Hematopoietic multipotent progenitor cell treated with erythropoietin and hydrocortisone succinate and interleukin-3 and kit ligand, for 4 days (in vitro differentiated cells): ENCODE measurements at places on chromosomes 11 and 22.

DNA sequence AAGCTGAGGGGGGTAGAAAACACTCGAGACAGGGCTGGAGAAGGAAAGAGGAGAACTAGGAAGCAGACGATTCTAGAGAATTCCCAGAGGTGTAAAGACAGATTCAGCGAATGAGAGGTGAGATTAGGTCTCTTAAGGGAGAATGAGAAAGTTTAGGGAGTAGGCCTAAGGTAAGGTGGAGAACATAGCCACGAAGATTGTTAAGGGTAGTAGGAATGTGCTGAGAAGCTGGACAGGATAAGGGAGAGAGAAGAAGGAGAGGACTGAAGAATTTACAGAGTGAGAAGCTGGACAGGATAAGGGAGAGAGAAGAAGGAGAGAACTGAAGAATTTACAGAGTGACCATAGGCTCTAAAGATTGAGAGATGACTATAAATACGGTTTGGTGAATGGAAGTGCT lies 908 bp downstream of the PPME1 start:
- no peak for DNase-seq

DNA sequence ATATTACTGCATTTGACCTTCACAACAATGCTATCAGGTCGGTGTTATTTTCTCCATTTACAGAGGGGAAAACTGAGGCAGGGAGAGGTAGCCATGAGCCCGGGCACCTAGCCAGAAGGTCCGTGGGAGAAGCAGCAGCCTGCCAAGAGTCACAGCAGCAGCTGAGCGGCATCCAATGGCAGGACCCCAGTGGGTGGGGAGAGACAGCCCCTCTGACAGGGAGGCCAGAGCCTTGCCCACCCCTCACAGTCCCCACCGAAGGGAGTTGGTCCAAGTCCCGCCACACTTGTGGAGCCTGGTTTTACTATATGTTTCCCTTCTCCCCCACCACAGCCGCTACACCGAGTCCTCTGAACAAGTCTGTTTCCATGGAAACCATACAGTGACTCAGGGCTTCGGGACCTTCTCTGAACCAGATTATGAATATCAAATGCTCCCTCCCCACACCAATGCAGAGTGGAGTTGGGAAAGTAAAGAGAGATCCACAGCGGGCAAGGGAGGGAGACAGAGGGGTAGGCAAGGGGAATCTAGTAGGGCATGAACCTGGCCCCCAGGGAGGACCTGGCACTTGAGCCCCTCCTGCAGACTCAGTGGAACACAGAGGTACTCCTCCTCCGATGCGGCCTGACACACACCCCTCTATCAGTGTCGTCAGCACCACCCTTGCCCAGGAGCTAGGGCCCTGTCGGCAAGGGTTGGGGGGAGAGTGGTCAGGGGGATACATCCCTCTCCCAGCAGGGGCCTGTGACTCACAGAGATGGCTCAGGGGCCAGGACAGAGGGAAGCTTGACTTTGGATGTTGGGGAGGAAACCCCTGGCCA lies 2.5 kb downstream of the CHST1 start:
- DNase-seq, result peak; percentile 84

DNA sequence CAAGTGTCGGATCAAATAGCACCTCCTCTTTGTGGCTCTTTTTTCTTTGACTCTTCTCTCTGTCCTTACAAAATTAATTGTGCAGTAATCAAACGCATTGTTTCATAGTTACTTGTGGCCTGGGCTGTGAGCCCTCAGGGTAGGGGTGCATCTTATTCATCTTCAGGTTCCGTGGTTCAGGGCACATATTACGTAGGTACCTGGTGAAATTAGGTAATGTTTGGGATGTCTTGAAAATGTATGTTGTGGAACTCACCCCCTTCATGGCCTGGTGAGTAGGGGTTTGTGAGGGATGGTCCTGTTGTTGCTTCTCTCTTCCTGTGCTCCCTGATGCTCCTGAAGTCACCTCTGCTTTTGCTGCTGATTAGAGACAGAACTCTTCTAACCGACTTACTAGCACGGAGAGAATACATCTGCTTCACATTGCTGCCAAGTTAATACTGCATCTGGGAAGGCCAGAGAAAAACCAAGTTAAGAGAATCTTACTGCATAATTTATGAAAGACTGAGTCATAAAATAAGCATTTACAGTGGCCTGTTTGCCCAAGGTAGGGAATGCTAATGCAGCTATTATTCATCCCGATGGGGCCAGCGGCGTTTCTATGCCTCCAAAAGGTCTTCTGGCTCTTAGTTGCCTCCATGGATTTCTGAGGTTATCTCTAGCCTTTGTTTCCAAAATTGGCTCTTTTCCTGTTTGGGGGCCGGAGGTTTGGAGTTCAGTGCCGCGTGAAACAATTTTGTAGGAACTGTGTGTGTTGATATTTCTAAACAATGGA lies 66.9 kb downstream of the TBC1D22A start:
- DNase-seq, result no peak

DNA sequence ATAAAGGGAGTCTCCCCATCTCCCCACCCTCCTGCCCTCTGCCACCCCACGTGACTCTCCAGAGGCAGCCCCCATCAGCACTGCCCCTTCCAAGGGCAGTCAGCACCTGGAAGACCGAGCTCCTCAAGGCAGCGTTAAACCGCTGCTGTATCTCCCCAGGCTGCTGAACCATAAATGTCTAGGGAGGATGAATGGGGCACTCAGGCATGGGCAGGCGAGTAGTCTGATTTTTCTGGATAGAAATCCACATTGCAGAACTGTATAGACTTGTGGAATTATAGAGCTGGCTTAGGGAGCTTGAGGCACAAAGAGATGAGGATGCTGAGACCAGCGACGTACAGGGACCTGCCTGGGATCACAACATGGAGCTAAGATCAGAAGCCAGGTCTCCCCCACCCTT lies 199.6 kb downstream of the CEP164 start:
- no peak for DNase-seq

- peak; percentile 27 for DNase-seq
These were observed 1.4 kb downstream of the HTR3B start for GRCh38 chr11:113906038-113906437.

DNA sequence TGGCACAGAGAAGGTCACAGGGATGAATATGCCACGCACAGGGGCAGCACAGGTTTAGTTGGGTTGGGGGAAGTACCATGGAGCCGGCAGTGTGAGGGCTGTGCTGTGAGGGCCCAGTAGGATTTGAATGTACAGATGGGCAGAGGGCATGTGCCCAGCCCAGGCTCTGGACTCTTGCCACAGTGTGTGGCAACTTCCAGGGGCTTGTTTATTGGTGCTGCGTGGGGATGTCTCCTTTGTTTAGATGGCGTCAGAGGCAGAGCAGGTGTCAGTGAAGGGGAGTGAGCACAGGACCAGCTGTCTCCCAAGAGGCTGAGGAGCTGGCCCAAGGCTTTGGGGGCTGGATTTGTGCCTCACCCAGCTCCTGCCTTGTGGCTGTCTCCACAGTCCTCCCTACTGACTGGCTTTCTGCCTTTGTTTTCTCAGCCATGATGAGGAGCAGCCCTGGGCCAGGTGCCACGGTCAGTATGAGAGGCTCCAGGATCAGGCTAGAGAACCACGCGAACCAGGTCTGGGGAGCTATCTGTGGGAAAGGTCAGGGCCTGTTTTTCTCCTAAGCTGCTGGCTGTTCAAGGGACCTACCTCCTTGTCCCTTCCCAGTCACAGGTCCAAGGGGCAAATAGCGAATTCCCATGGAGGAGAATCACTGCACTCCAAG lies 21.9 kb downstream of the SUN2 start:
- DNase-seq, result no peak

DNA sequence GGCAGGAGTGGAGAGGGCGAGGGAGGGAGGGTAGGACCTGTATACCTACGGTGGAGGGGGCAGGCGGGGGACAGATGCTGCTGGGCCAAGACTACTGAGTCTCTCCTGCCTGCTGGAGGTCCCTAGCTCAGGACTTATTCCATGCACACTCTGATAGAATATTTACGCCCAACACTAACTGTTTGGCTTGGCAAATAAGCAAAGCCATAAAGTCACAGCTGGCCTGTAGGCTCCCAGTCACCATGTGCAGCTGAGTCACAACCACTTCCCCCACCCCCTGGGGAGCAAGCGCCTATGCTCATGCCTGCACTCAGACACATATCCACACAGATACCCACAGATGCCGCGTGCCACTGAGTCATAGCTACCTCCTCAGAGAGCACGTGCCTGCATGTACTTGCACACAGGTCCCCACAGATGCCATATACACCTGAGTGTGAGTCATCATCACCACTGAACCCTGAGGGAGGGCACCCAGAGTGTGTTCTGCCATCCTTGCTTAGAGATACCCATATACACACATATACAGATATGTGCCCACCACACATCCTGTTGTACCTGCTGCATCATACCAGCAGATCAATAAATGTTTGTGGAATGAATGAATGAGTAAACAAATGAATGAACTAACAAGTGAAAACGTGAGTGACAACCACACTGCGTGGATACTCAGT lies 95.8 kb downstream of the SWAP70 start:
- DNase-seq, result peak; percentile 85

GRCh38 chr11:65579291-65579690 lies 3.4 kb downstream of the EHBP1L1 start:
- DNase-seq, result peak; percentile 38

DNA sequence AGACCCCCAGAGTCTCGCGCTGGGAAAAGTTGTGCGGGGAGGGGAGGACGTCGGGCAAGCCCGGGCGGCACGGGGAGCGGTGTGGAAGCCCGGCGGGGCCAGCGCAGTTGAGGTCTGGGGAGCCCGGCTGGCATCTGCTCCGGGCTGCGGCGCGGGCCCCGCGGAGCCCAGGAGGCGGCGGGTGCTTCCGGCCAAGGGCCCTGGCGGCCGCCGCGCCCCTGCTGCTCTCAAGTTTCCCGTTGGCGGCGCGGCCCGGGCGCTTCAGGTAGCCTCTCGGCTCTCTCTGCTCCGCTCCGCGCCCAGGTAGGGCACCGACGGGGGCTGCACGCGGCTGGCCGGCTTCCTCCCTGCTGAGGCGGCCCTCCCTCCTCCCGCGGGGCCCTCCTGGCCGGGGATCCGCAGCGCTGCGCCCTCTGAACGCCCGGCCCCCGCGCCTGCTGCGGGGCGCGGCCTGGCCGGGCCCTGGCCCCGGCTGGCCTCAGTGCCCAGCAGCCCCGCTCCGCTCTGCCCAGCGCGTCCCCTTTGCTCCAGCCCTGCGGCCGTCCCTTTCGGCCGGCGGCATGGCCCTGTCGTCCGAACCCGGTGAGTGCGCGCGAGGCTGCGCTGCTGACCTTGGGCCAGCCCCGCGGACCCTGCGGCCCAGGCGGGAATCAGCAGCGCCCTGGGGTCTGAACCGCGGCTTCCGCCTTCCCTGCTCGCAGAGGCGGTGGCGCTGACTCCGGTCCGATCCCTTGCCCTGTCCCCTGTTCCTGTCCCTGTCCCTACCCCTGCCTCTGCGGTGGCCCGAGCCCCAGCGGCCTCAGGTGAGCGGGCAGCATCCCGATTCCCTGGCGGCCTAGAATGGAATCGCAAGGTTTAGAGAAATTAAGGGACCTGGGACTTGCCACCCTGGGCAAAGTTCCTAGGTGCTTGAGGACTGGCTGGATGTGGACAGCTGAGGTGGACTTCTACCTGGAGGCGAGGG lies 4.3 kb upstream of the AMPD3 start:
- DNase-seq, result peak; percentile 60

GRCh38 chr11:30760345-30760744 lies 174.2 kb upstream of the MPPED2 start:
- no peak for DNase-seq

DNA sequence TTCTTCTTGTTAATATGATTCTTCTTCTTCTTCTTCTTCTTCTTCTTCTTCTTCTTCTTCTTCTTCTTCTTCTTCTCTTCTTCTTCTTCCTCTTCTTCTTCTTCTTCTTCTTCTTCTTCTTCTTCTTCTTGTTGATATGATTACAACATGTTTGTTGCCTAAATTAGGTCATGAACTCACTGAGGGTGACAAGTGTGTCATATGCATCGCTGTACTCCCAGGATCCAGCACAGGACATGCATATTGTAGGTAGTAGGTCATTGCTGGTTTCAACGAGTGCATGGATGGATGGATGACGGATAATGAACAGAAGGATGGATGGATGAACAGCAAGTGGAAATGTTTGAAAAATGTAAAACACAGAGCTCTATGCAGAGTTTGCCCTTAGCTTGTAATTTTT lies 14.9 kb upstream of the PVALB start:
- DNase-seq, result no peak

DNA sequence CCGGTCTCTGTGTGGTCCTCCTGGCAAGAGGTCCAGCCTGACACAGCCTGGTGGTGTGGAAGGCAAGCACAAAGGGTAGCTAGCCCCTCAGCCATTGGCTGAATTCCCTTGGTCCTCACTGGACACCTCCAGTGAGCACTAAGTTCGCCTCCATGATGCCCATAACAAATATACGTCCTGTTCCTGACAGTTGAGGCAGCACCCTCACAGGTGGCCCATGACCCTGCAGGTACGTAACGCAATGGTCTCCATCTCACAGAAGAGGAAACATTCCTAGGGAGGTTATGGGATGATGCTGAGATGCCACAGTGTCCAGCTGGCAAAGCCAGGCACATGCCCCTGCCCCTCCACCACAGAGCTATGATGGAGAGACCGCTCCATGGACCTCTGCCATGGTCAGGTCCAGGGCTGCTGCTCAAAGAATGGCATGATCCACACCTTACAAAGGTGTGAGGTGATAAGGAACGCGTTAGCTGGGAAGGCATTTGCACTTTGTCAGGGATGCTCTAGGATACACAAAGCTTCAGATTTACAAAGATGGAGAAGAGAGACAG lies 1.4 kb upstream of the GNAZ start:
- no peak for DNase-seq

DNA sequence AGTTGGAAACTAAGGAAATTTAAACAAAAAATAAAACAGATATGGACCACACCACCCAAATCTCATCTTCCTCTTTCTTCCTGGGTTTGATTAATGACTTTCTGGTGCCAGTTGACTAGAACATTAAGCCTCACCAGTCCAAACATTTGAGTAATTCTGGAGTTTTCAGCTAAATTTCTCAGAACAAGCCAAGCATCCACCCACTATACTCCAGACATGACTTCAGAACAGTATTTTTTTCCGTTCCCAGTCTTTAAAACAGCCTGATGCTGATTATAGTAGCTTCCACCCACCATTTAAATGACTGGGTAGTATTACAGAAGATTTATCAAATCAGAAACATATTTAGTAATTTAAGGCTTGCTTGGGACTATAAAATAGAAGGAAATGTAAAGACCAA lies 230.9 kb upstream of the UBASH3B start:
- no peak for DNase-seq

GRCh38 chr11:35047179-35047578 lies 91.8 kb upstream of the CD44 start:
- DNase-seq, result peak; percentile 76

- no peak for DNase-seq
These were observed 109.7 kb upstream of the NARS2 start for GRCh38 chr11:78684377-78684776.
